Cortex of kidney (tissue), 1 donor: ENCODE measurements at places on chromosomes 13 and 19.

- no peak for DNase-seq
These were observed 88.1 kb downstream of the POSTN start for GRCh38 chr13:37510441-37510840.

DNA sequence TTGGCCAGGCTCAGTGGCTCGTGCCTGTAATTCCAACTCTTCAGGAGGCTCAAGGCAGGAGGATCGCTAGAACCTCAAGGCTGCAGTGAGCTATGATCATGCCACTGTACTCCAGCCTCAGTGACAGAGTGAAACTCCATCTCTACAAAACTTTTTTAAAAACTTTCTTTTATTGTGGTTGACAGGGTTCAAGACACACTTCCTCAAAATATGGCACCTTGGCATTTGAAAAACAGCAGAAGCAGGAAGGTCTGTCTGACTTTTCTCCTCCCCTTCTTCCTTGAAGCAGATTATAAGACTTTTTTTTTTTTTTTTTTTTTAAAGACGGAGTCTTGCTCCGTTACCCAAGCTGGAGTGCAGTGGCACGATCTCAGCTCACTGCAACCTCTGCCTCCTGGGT is 100.3 kb downstream of the TM9SF2 start:
- DNase-seq: no peak

- no peak for DNase-seq
These were observed 22.9 kb upstream of the SHISA2 start for GRCh38 chr13:26074706-26075105.

- DNase-seq: no peak
These were observed 2.9 kb downstream of the WDR83 start for GRCh38 chr19:12669270-12670158.

GRCh38 chr13:43929947-43930346 is 50.2 kb downstream of the LACC1 start:
- no peak for DNase-seq

DNA sequence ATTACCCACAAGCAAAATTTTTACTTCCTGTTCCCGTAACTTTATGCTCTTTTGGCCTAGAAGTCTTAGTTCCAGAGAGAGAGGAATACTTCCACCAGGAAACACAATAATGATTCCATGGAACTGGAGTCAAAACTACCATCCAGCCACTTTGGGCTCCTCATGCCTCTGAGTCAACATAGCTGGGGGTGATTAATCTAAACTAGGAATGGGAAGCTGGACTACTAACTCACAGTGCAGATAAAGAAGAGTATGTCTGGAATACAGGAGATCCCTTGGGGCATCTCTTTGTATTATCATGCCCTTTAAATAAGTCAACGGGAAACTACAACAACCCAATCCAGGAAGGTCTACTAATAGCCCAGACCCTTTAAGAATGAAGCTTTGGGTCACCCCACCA is 8.9 kb upstream of the ELF1 start:
- DNase-seq: no peak

GRCh38 chr19:40503320-40503695 is 36.5 kb downstream of the SPTBN4 start:
- DNase-seq: no peak

DNA sequence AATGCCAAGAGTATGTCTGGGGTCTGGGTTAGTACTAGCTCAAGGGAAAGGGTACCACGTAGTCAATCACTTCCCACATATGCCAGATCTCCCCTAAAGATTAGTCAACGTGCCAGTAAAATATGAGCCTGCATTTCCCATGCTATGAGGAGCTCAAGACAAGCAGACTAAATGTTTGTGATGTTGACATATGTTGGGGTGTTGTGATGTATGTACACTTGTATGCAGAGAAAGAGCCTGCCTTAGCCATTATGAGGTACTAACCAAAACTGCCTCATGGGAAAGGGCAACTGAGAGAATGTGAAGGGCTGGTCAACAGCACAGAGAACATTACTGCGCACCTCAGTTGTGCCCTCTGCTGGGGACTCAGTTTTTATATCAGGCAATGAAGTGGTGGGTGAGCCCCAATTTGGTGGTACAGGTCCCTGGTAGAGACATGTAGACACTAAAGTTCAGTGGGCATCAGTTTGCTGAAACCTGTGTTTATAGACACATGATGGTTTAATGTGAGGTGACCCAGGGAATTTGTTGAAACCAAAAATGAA is 287.0 kb downstream of the DCT start:
- DNase-seq: no peak

- DNase-seq: no peak
These were observed 3.2 kb upstream of the ZNF850 start for GRCh38 chr19:36775768-36776167.
